ENCODE measurements at places on chromosomes 1 and 21.

- DNase-seq, result no peak
Observed at GRCh38 chr1:205243350-205244191, 15.8 kb downstream of the TMCC2 start.

- DNase-seq, result no peak
Observed at GRCh38 chr1:27031235-27032118, 18.8 kb upstream of the TENT5B start.

DNA sequence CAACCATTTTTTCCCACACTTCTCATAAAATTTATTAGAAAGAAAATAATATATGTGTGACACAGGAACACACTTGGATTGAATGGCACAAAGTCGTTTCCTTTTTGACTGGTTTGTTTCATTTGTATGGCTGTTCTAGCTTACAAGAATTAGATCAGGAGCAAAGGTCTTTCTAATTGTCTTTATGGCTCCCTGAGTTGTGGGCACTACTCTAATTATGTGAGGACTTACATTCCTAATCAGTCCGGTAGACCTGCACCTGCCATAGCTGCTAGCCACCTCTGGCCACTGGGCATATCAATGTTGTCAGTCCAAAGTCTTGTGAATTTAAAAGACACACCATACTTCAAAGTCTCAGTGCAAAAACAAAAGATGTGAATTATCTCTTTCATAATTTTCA, 346.7 kb downstream of the NTNG1 start:
- no peak for DNase-seq

DNA sequence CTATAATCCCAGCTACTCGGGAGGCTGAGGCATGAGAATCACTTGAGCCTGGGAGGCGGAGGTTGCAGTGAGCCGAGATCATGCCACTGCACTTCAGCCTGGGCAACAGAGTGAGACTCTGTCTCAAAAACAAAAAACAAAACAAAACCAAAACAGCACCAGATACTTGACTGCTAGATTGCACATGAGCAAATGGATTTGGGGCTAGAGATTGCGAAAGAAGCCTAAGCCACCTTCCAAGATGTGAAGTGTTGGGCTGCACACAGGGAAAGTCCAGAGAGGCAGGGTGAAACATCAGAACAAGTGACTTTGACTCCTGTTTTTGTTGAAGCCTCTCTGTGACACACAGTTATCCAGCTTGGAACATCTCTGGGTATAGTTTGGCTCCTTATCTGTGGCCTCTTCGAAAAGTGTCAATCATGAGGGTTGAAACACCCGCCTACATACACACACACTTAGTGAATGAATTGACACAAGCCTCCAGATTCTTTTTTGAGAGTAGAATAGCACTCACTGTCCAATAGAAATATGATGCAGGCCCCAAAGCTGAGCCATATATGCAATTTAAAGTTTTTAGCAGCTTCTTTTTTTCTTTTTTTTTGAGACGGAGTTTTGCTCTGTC, 34.2 kb upstream of the GPR137B start:
- no peak for DNase-seq

DNA sequence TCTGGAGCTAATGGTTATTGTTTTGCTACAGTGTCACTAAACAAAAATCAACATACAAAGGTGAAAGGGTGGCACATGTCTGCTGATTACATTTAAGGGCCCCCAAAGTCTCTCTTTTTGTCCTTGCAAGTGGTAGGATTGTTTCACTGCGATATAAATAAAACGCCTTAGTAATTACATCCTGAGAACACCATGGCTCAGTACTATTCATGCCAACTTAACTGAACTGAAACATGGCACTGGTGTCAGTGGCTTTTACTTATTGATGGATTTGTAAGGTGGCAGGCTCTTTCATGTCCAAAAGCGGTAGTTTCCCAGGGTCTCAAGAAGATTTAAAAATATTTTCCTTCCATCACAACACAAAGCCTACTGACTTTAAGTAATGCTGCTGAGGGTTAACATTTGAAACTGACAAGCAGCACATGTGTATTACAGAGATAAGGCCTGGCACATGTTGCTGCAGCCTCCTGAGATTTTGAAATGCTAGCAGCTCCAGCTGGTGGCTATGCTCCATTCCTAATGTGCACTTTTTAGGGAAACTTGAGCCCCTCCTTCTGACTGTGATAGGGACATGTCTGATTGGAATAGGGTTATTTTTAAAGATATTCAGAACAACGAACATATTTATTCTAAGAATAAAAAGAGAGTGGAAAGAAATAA, 86.8 kb downstream of the ATP1B1 start:
- no peak for DNase-seq

DNA sequence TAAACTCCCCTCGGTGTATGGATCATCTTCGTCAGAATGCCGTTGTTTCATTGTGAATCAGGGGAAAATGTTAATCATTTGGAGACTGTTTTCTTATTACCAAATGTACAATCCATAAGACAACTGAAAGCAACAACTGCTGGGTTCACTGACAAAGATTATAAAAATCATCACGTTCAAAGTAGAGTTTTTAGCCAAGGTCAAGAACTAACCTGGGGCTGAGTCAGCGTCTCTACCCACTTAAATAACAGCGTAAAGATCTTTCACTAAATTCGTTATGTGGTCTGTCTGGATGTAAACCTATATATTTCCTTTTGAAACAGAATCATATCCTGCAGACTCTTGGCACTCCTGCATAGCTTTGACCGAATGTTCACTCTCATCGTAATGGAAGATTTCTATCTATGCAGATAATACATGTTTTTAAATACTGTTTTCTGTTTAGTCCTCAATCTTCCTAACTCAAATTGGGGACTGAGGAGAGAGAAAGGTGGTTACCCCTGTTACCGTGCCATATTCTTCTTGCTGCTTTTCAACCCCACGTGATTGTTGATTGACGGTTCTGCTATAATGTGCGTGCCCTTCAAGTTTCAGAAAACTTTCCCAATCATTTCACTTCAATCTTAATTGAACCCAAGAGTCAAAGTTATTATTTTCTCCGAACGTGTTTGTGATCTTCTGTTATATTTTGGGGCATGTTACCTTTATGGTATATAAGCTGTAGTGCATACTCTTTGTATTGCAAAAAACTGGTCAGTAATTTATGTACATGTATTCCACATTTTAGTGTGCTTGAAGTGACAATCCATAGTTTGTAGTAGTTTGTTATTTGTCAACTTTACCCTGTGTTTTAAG, 15.6 kb upstream of the NCMAP start:
- no peak for DNase-seq

DNA sequence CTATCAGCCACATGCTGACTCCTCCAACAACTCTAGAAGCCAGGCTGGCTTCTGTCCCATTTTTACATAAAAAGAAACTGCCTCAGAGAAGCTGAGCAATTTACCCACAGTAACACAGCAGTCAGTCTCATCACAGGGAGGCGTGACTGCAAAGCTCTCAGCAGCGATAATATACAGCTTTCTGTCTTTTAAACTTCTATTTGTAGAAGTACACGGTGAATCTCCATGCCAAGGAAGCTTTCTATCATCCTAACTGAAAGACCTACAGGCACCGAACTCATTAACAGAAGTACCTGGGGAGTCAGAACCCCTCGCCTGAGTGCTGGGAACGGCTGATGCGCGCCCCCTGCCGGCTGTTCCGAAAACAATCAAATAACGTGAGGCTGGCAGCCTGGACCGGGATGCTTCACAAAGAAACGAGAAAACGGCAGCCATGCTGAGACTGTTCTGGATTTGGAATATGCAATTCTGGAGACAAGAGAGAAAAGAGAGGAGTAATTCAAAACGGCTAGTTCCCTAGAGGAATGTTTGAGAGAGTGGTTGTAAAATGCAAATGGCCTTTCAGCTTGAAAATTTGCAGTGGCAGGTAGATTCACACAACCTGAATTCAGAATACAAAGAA, 43.5 kb upstream of the RAB4A start:
- DNase-seq, result peak; percentile 80

GRCh38 chr1:966704-967300, 520 bp downstream of the PLEKHN1 start:
- DNase-seq, result peak; percentile 54

GRCh38 chr1:197965132-197965840, 48.1 kb downstream of the LHX9 start:
- DNase-seq, result no peak

Data from NCI-H1417 (cell line).